ENCODE measurements at places on chromosomes 3 and 15. TPM values are rescaled to one million over a fixed set of nuclear protein-coding genes. Genes with fewer than 3 reads are reported as not detected.

The SCAANT1 gene
- not detected for total RNA-seq

The C3orf80 gene
- not detected for total RNA-seq

The SYNPR gene
- total RNA-seq = not detected

The SPTBN5 gene
- total RNA-seq = 2.4 TPM

The POU1F1 gene
- not detected for total RNA-seq

The CHRFAM7A gene
- 3.1 TPM for total RNA-seq

The FAM174B gene
- total RNA-seq = 3.0 TPM

The OR5K2 gene
- total RNA-seq = not detected

The CD86 gene
- total RNA-seq = not detected

The LNP1 gene
- 7.8 TPM for total RNA-seq

The GMPS gene
- 51.3 TPM for total RNA-seq

The GABRR3 gene
- not detected for total RNA-seq

The GOLGA6L9 gene
- total RNA-seq = not detected

The KLF15 gene
- 0.26 TPM for total RNA-seq

The CNOT10 gene
- 17.9 TPM for total RNA-seq
